Fibroblast of lung (primary cell): ENCODE measurements at places on chromosomes 4 and X. TPM values are rescaled to one million over a fixed set of nuclear protein-coding genes. Genes with fewer than 3 reads are reported as not detected.

The WWC2 gene
- total RNA-seq: 20.8 and 34.0 TPM in 2 replicates

The CCNA2 gene
- total RNA-seq: 1.3 and 12.6 TPM in 2 replicates

The REELD1 gene
- total RNA-seq: not detected in 2 replicates

The DCX gene
- total RNA-seq: not detected in 2 replicates

The NKX6-1 gene
- 0.17 and 0.26 TPM in 2 replicates for total RNA-seq

The C4orf51 gene
- total RNA-seq: not detected in 2 replicates

The SLC25A6 gene
- 158 and 194 TPM in 2 replicates for total RNA-seq

The LNX1 gene
- 0.51 and 1.3 TPM in 2 replicates for total RNA-seq

The NDST3 gene
- total RNA-seq: not detected in 2 replicates

The CASP3 gene
- 26.4 and 28.2 TPM in 2 replicates for total RNA-seq

The SLC26A1 gene
- 0.26 and 0.33 TPM in 2 replicates for total RNA-seq

The PASD1 gene
- not detected in 2 replicates for total RNA-seq

The NSUN7 gene
- total RNA-seq: 0.33 and 0.51 TPM in 2 replicates

The CDKL2 gene
- 1.8 and 2.3 TPM in 2 replicates for total RNA-seq

The GPR173 gene
- 2.3 and 5.6 TPM in 2 replicates for total RNA-seq

The CLNK gene
- not detected in 2 replicates for total RNA-seq

The GPRIN3 gene
- total RNA-seq: under 0.01 TPM in 2 replicates

The KLKB1 gene
- 0.17 and 0.26 TPM in 2 replicates for total RNA-seq
